ENCODE measurements at places on chromosomes 4 and X.
A peak's percentile ranks its signal among the peaks of the same experiment; 100 is the strongest.

- no peak for DNase-seq
Observed at GRCh38 chr4:142883040-142883832, 37.1 kb upstream of the INPP4B start.

- DNase-seq, result no peak
Observed at GRCh38 chr4:2073808-2074481, 14.8 kb downstream of the NAT8L start.

GRCh38 chr4:161813389-161813788, 350.4 kb downstream of the FSTL5 start:
- DNase-seq, result no peak

DNA sequence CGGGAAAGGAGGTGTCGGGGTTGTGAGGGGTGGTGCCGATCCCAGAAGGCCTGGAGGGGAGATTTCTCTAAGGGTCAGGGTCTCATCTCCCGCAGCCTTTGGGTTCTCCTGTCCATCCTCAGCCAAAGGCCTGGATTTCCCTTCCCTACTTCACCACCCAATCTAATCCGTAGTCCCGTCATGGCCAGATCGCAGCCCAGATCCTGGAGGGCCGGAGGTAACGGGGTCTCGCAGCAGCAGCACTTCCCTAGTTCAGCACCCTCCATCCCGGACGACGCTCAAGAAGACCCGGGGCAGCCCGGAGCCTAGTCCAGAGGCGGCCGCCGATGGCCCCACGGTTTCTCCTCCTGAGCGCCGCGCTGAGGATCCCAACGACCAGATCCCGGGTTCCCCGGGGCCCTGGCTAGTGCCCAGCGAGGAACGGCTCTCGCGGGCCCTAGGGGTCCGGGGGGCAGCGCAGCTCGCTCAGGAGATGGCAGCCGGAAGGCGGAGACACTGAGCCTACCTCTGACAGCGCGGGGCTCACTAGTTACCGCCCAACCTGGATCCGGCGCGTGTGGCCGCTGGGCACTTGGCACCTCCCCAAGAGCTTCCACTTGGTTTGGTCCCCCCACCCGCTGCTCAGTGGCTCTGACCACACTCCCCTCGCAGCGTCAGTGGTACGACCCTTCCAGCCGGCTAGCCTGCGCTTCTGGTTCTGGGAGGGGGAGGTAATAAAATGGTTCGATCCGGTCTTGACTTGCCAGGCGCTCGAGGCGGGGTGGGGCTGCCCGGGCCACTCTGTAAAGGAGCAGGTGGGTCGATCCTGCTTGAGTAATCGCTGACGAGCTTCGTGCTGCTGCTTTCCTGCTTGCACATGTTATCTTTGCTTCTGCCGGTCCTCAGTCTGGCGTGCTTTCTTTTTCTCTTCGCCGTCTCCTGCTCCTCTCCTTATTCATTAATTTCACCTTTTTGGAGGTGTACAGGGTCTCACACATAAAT, 3.6 kb downstream of the MAGIX start:
- DNase-seq, result no peak

GRCh38 chr4:57119054-57119651, 9.0 kb upstream of the IGFBP7 start:
- DNase-seq, result no peak

DNA sequence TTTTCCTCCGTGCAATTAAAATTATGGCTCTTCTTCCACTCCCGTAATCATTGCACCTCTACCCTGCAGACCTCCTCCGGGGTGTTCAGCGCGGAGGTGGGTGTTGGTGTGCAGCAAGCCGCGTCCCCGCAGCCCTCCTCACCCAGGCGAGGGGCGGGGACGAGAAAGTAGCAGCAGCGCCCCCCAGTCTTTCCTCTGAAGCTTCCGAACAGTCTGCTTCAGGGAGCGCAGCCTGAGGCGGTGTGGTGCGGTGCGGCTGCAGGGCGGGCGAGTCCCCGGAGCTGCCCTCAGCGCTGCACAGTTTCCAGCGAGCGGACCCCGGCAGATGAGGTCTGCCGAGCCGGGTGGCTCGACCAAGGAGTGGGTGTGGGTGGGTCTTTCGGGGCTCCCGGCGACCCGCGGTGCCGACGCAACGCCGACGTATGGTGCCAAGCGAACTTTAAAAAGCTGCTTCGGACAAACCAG, at the start of gene FRAS1:
TSS of gene FRAS1 (plus strand) at position 189 of the 465 bp plus-strand sequence. CDS start 687 bp downstream, outside the sequence.
- DNase-seq, result peak; percentile 55

GRCh38 chrX:41526925-41527324, 79.8 kb downstream of the NYX start:
- no peak for DNase-seq
